ENCODE measurements at places on chromosomes 4 and X. TPM values are rescaled to one million over a fixed set of nuclear protein-coding genes. Genes with fewer than 3 reads are reported as not detected.

- no peak for DNase-seq
These were observed 1.6 kb upstream of the SUV39H1 start for GRCh38 chrX:48694776-48695533.

GRCh38 chr4:84238247-84239090 is 260.6 kb downstream of the NKX6-1 start:
- no peak for DNase-seq

DNA sequence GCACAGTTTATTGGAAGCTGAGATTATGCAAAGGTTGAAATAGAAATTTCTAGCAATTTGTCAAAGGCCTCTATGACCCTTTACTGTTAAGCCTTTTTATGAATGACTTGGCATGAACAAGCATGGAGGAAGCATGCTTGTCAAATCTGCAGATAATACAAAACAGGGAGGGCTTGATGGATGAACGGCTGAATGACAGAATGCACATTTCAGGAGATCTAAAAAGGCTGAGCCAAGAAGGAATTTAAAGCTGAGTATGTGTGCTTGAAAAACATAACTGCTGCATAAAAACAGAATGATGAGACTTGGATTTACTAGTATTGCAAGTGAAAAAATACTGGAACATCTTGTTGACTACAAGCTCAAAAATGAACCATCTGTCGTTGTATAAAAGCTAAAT is 29.0 kb upstream of the UBE2K start:
- DNase-seq, result no peak

- no peak for DNase-seq
These were observed 84.8 kb upstream of the WDR44 start for GRCh38 chrX:118261151-118261550.

DNA sequence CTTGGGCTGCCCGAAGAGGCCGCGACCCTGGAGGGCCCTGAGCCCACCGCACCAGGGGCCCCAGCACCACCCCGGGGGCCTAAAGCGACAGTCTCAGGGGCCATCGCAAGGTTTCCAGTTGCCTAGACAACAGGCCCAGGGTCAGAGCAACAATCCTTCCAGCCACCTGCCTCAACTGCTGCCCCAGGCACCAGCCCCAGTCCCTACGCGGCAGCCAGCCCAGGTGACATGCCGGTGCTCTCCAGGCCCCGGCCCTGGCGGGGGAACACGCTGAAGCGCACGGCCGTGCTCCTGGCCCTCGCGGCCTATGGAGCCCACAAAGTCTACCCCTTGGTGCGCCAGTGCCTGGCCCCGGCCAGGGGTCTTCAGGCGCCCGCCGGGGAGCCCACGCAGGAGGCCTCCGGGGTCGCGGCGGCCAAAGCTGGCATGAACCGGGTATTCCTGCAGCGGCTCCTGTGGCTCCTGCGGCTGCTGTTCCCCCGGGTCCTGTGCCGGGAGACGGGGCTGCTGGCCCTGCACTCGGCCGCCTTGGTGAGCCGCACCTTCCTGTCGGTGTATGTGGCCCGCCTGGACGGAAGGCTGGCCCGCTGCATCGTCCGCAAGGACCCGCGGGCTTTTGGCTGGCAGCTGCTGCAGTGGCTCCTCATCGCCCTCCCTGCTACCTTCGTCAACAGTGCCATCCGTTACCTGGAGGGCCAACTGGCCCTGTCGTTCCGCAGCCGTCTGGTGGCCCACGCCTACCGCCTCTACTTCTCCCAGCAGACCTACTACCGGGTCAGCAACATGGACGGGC is 579 bp downstream of the ABCD1 start:
- DNase-seq, result no peak

DNA sequence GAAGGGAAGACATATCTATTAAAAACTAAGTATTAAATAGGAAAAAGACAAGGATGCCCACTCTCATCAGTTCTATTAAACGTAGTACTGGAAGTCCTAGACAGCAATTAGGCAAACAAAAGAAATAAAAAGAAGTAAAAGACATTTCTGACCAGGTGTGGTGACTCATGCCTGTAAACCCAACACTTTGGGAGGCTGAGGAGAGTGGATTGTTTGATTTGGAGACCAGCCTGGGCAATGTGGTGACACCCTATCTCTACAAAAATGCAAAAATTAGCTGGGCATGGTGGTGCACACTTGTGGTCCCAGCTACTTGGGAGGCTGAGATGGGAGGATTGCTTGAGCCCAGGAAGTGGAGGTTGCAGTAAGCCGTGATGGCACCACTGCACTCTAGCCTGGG is 1071.8 kb downstream of the FAT4 start:
- DNase-seq, result no peak

DNA sequence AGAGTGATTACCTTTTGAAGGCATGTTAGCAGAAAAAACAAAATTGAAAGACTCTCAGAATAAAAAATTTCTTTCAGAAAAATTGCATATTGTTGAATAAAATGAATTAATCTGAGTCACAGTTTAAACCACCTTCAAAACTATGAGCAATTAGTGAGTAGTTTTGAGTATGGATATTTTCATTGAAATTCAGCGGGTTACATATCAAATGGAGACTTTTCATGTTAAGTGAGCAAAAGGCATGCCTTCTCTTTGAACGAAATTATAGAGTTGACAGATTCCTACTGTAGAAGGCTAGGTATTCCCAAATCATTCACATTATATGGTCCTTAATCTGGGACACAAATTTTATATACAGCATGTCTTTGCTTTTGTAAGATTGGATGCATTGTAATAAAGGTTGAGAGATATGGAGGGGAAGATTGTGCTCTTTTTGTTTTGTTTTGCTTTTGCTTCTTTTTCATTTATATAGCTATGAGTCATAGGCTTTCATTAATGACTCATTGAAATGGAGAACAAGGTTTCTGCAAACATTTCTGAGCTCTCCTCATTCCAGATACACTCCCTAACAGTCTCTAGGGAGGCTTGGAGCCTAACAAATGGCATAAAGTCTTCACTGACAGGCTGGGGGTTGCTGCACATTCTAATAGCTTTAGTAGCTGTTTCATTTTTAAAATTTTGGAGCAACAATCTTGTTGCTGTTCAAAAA is 21.6 kb downstream of the PCDH18 start:
- no peak for DNase-seq

GRCh38 chrX:154649503-154650220 is 3.7 kb downstream of the CTAG2 start:
- DNase-seq, result no peak

DNA sequence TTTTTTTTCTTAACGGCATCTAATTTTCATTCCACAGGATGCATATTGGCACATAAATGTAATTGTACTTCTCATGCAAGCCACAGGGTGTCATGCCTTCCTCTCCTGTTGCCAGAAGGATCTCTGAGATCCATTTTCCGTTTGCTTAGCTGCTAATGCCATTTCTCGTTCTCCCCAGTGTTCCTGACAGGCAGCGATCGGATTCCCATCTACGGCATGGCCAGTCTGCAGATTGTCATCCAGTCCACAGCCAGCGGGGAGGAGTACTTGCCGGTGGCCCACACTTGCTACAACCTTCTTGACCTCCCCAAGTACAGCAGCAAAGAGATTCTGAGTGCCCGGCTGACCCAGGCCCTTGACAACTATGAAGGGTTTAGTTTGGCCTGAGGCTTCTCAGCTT is 8.9 kb upstream of the NAP1L5 start:
- DNase-seq, result no peak

DNA sequence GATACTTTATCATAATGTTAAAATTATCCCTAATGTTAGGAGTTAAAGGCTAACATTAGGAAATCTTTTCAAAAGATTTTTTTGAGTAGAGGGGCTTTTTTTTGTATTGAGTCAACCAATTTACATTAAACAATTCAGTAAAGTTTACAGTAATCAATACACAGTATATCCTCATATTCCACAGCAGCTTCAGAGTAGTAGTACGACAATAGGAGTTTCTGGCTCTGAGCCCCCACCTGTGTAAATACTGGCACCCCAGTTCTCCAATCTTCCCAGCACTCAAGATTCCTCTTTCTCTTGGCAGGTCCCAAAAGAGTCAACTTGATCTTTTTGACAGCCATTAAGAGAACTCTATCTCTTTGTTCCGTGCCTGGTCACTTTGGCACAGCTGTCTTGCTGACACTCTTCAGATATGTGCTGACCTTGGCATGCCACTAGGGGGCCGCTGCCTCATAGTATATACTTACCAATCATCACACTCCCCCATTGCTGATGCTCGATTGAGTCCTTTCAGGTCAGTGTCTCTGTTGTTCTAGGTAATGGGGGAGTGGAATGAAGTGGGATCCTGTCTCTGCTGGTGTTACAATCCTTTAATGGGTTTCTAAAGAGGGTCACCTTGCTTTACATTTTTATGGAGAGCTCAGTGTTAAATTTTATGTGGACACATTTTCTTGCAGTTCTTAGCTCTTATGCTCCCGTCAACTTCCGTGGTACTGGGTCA is 19.5 kb upstream of the CCNI start:
- DNase-seq, result peak; percentile 78

DNA sequence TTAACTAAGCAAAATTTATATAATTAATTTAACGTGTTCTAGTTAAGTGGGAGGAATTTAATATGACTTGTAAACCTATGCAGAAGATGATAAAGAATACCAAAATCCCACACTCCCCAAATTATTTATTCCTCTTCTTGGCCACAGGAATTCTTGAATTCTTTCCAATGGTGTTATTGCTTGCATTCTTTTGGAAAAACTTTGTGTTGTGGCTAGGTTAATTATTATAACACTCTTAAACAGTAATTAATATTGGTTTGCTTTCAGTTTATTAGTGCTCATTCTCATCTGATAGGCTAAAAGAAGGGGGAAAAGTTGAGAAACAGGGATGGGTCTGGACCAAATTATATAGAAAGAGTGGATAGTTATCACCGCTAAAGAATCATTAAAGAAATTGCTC is 141.5 kb upstream of the PABPC4L start:
- no peak for DNase-seq

GRCh38 chr4:56468097-56468422 is 643 bp downstream of the SRP72 start:
- DNase-seq, result peak; percentile 56

- DNase-seq, result no peak
These were observed 72.8 kb downstream of the SMIM20 start for GRCh38 chr4:25986807-25987206.

DNA sequence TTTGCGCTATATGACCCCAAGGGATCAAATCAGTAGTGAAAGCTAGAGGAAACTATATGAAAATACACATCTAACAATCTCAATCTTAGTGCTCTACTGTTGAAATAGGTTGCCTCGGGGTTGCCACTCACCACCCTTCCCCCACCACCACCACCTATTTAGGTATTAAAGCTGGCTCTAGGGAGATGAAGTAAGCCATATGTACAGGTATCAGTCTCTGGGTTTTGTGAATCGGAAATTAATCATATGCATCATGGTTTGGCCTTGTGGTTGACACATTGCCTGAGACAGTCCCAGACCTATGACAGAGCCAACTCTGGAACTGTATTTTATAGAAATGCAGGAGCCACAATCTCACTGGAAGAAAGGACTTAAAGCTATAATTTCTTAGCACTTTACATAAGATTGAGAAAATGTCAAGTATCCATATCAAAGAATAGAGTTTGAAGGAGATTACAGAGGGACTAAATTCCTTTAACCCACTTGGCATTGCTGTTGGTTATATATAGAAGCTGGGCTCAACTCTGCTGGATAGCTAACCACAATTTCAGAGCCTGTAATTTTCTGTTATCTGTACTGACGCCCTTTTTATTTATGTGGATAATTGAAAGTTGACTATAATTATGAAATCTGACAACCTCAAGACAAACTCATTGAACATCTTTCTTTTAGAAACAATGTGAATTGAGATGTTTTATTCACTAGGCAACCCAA is 26.7 kb upstream of the BMP2K start:
- no peak for DNase-seq

Gene SORBS2
- not detected for total RNA-seq

Gene BRCC3
- 41.3 TPM for total RNA-seq

Gene ARL9
- 0.38 TPM for total RNA-seq

Gene GPM6B
- not detected for total RNA-seq

Gene SLC10A4
- total RNA-seq, result not detected

Gene TRMT2B
- total RNA-seq, result 18.0 TPM

Gene EMD
- 107 TPM for total RNA-seq

All from CD8-positive, alpha-beta memory T cell (primary cell).